ENCODE measurements at places on chromosomes 6 and 20.
A peak's percentile ranks its signal among the peaks of the same experiment; 100 is the strongest.

DNA sequence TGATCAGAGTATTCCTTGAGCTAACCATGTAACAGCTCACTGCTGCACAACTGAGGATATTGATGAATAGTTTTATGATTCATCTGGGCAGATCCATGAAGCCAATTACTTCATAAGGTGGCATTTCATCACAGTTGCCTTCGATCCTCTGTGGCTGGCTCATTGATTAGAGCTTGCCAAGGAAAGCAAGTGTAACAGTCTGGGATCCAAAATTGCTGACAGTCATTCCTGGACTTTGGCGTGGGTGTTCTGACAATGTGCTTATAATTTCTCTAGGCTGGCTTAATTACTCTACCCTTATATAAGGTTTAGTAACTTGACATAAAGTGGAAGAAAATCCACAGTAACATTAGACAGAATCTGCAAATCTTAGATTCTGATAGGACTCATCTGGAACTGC is 551.3 kb upstream of the CDH4 start:
- no peak overlapping the region for H3K27ac ChIP-seq
- H3K4me1 ChIP-seq = no peaks in the 10 kb centered on the region
- no peak for DNase-seq
- no peaks in the 10 kb centered on the region for H3K27me3 ChIP-seq
- no peak overlapping the region for H3K4me3 ChIP-seq

GRCh38 chr20:48547664-48548063 is 280.1 kb downstream of the PREX1 start:
- H3K4me1 ChIP-seq = peaks cover 2% of the 10 kb centered on the region
- no peak overlapping the region for H3K27ac ChIP-seq
- DNase-seq = no peak
- no peak overlapping the region for H3K4me3 ChIP-seq

- no peak for DNase-seq
- H3K27ac ChIP-seq = no peak overlapping the region
- H3K4me1 ChIP-seq = peaks cover 20% of the 10 kb centered on the region
Measured at GRCh38 chr6:31899215-31899614, 1.7 kb upstream of the EHMT2 start.

- no peak for DNase-seq
- H3K27ac ChIP-seq = no peak overlapping the region
- peaks cover 39% of the 10 kb centered on the region for H3K36me3 ChIP-seq
- no peaks in the 10 kb centered on the region for H3K27me3 ChIP-seq
- no peak overlapping the region for H3K4me3 ChIP-seq
Measured at GRCh38 chr20:25321262-25321831, 69.3 kb downstream of the ABHD12 start.

DNA sequence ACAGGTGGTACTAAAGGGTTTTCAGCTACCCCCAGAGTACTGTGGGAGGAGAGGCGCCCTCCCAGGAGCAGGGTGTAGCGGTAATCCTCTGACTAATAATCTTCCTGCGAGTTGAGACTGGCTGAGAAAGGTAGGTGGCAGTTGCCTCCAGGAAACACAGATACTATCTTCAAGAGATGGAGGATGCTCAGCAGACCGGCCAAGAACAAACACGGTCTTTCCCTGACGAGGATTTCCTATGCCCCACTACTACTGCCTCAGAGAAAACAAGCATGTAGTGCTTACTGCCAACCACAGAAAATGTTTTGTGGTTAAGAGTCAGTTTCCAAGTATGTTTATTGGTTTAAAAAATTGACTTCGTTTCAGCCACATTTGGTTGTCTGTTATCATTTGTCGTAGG is 26.8 kb downstream of the C6orf89 start:
- no peaks in the 10 kb centered on the region for H3K4me1 ChIP-seq
- no peak overlapping the region for H3K4me3 ChIP-seq
- no peaks in the 10 kb centered on the region for H3K27me3 ChIP-seq
- DNase-seq = no peak
- H3K27ac ChIP-seq = no peak overlapping the region

DNA sequence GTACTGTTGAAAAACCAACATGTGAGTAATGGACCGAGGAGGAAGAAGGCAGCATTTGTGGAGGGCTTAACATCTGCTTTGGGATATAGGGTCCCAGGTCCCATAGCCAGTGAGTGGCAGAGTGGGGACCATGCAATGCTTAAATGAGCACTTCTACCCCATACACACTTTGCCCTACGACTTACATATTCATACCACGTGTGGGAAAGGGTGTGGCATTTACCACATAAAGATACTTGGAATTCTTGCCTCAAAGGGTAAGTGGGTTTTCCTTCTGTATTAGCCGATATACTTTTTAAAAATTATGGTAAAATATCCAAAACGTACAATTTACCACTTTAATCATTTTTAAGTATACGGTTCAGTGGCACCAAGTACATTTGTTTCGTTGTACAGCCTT is 199.3 kb downstream of the BACH2 start:
- H3K4me1 ChIP-seq = peaks cover 5% of the 10 kb centered on the region
- H3K27me3 ChIP-seq = no peaks in the 10 kb centered on the region
- H3K27ac ChIP-seq = no peak overlapping the region

DNA sequence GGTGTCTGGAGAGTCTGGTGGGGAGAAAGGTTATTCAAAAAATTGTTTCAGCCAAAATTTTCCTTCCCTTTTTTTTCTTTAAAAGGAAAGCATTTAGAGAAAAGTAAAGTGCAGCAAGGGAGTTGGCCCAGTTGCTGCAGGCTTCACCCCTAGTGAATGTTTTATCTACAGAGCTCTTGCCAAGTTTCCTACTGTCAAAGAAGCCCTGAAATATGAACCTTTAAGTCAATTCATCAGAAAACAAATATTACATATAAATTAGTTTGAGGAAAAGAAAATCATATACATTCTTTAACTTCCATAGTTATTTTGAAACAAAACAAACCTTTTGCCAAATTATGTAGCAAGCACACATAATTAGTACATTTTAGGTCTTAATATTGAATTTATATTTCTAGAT is 25.0 kb upstream of the HMGCLL1 start:
- no peak overlapping the region for H3K27ac ChIP-seq
- H3K27me3 ChIP-seq = no peaks in the 10 kb centered on the region
- no peaks in the 10 kb centered on the region for H3K36me3 ChIP-seq

GRCh38 chr20:50804437-50805348 is 9.8 kb downstream of the BCAS4 start:
- H3K27me3 ChIP-seq = no peaks in the 10 kb centered on the region
- no peak for DNase-seq
- H3K4me1 ChIP-seq = no peaks in the 10 kb centered on the region
- no peak overlapping the region for H3K27ac ChIP-seq

GRCh38 chr6:156396791-156397418 is 380.3 kb upstream of the ARID1B start:
- peak overlapping the region; percentile 57 for H3K4me3 ChIP-seq
- DNase-seq = no peak
- H3K27ac ChIP-seq = no peak overlapping the region
- H3K27me3 ChIP-seq = peaks cover 43% of the 10 kb centered on the region
- H3K4me1 ChIP-seq = no peaks in the 10 kb centered on the region

- peaks cover 20% of the 10 kb centered on the region for H3K36me3 ChIP-seq
- no peak overlapping the region for H3K27ac ChIP-seq
- no peak overlapping the region for H3K4me3 ChIP-seq
- no peaks in the 10 kb centered on the region for H3K27me3 ChIP-seq
- H3K4me1 ChIP-seq = peaks cover 5% of the 10 kb centered on the region
Measured at GRCh38 chr6:41604006-41604405, 34.3 kb upstream of the MDFI start.

DNA sequence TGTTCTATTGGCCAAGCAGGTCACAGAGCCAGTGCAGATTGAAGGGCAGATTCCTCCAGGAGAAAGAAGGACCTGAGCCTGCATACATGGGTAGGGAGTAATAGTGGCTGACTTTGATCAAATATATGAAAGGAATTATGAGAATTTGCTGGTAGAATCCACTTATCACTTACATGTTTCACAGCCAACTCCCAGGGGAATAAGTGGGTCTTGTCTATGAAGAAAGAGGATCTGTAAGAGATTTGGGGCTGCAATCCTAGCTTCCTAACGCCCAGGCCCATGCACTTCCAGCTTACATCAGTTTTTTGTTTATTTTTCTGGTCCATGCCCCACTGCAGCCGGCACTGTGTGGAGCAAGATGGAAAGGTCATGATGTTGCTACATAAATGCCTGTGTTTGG is 107.9 kb upstream of the SYNDIG1 start:
- no peak for DNase-seq
- H3K27me3 ChIP-seq = no peaks in the 10 kb centered on the region
- no peaks in the 10 kb centered on the region for H3K36me3 ChIP-seq
- H3K27ac ChIP-seq = no peak overlapping the region

DNA sequence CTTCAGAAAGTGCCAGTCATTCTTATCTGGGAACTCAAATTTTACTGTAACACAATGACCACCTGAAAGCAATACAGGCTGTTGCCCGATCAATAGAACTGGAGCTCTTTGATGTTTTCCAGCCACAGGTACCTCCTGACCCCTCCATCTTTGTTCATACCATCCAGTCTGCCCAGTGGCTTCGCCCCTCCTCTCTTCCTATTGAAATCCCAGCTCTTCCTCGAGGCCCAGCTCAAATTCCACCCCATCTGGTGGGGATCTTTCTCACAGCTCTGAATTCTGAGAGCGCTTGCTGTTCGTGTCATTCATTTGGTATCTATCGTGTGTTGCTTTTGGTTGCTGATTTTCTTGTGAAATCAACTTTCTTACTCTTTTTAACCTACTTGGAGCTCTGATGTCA is 87.9 kb upstream of the CNKSR3 start:
- peaks cover 12% of the 10 kb centered on the region for H3K4me1 ChIP-seq
- no peak overlapping the region for H3K27ac ChIP-seq
- no peaks in the 10 kb centered on the region for H3K36me3 ChIP-seq
- no peak overlapping the region for H3K4me3 ChIP-seq

GRCh38 chr6:70708448-70708847 is 40.8 kb downstream of the SMAP1 start:
- no peak for DNase-seq
- H3K4me1 ChIP-seq = no peaks in the 10 kb centered on the region
- H3K27ac ChIP-seq = no peak overlapping the region

DNA sequence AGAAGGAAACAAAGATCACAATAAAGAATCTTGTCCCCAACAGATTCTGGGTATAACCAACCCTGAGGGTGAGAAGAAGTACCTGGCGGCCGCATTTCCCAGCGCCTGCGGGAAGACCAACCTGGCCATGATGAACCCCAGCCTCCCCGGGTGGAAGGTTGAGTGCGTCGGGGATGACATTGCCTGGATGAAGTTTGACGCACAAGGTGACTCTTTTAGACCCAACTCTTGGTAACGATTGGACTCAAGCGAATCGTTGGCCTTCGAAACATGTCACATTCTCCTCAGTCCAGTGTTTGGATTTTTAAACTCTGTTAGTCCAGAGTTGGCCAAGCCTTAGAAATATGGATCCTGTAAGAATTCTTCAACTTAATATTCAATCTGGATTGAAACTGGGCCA is 2.6 kb downstream of the PCK1 start:
- H3K27ac ChIP-seq = no peak overlapping the region
- no peaks in the 10 kb centered on the region for H3K4me1 ChIP-seq
- no peak for DNase-seq
- no peaks in the 10 kb centered on the region for H3K36me3 ChIP-seq
- peaks cover 42% of the 10 kb centered on the region for H3K27me3 ChIP-seq

DNA sequence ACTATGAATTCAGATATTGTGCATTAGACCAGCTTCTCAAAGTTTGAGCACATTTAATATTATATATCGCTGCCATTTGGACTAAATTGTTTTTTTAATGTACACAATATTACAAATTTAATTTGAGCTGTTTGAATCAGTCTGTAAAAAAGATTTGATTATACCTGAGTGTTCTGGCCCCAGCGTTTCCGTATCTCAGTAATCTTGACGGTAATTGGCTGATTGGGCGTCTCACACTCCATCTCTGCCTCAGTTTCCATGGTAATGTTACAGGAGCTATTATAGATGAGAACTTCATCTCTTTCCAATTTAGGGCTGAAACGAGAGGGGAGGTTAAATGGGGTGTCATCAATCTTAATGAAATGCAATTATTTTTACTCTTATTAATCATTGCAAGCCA is 77.3 kb downstream of the PKHD1 start:
- DNase-seq = no peak
- H3K27ac ChIP-seq = no peak overlapping the region
- H3K4me1 ChIP-seq = no peaks in the 10 kb centered on the region
- H3K27me3 ChIP-seq = no peaks in the 10 kb centered on the region
- H3K36me3 ChIP-seq = no peaks in the 10 kb centered on the region

DNA sequence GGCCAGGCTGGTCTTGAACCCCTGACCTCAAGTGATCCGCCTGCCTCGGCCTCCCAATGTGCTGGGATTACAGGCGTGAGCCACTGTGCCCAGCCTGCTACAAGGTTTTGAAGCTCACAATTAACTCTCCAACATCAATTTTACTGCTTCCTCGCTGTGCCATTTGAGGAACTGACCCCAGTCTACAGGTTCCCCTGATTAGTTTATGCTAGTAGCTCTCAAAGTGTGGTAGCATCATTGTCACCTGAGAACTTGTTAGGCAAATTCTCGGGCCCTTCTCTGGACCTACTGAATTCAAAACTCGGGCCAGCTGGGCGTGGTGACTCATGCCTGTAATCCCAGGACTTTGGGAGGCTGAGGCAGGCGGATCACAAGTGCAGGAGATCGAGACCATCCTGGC is 49.4 kb downstream of the MCUR1 start:
- H3K27me3 ChIP-seq = no peaks in the 10 kb centered on the region
- no peak for DNase-seq
- no peaks in the 10 kb centered on the region for H3K36me3 ChIP-seq
- peaks cover 2% of the 10 kb centered on the region for H3K4me1 ChIP-seq
- H3K4me3 ChIP-seq = no peak overlapping the region

GRCh38 chr6:131587909-131588308 is 14.9 kb downstream of the ARG1 start:
- no peaks in the 10 kb centered on the region for H3K4me1 ChIP-seq
- H3K27ac ChIP-seq = no peak overlapping the region
- DNase-seq = no peak
- no peak overlapping the region for H3K4me3 ChIP-seq

GRCh38 chr6:84371681-84372080 is 144.2 kb upstream of the CEP162 start:
- H3K4me3 ChIP-seq = no peak overlapping the region
- no peak for DNase-seq
- no peak overlapping the region for H3K27ac ChIP-seq
- no peaks in the 10 kb centered on the region for H3K4me1 ChIP-seq
- H3K36me3 ChIP-seq = no peaks in the 10 kb centered on the region

DNA sequence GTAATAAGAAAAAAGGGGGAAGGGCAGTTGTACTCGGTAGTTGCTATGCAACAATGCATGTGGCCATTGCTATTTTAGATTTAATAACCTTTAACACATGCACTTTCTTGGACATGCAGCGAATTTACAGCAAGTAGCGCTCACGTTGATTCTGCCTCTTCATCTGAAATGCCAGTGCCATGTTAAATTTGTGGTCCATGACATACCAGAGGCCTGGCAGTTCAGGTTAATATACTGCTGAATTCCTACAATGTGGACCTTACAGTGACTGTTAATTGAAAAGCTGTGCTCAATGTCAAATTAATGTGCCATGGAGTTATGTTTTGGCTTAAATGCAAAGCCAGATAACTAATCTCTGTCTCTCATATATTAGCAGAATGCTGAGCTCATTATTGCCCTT is 699.7 kb downstream of the DOK5 start:
- peaks cover 2% of the 10 kb centered on the region for H3K4me1 ChIP-seq
- H3K36me3 ChIP-seq = no peaks in the 10 kb centered on the region
- H3K4me3 ChIP-seq = no peak overlapping the region
- DNase-seq = no peak
